Naive thymus-derived CD8-positive, alpha-beta T cell (primary cell): ENCODE measurements at places on chromosomes 3 and 15. TPM values are rescaled to one million over a fixed set of nuclear protein-coding genes. Genes with fewer than 3 reads are reported as not detected.

- peak; percentile 40 for DNase-seq
- H3K4me3 ChIP-seq: peak within 1 kb of the TSS; percentile 84
- peak within 1 kb of the TSS; percentile 92 for H3K27ac ChIP-seq
- peaks cover 9% of the 10 kb centered on the region for H3K4me1 ChIP-seq
- no peaks in the 10 kb centered on the region for H3K36me3 ChIP-seq
Observed at GRCh38 chr3:12796171-12797123, at the start of gene CAND2. Gene CAND2, plus strand, starts transcription at chr3:12796680. Its CDS starts 41 bp downstream, at chr3:12796721.

PLCH1 gene
- total RNA-seq: not detected

PLSCR4 gene
- total RNA-seq: not detected

CPN2 gene
- total RNA-seq: not detected

IREB2 gene
- 77.4 TPM for total RNA-seq

GRCh38 chr3:183826448-183827250 is 1.3 kb upstream of the MAP6D1 start:
- H3K4me3 ChIP-seq: peak overlapping the region; percentile 74
- no peaks in the 10 kb centered on the region for H3K27me3 ChIP-seq
- H3K36me3 ChIP-seq: no peaks in the 10 kb centered on the region
- DNase-seq: no peak
- peak overlapping the region; percentile 81 for H3K27ac ChIP-seq

GPR62 gene
- total RNA-seq: not detected

CAND2 gene
- total RNA-seq: 4.1 TPM

DNA sequence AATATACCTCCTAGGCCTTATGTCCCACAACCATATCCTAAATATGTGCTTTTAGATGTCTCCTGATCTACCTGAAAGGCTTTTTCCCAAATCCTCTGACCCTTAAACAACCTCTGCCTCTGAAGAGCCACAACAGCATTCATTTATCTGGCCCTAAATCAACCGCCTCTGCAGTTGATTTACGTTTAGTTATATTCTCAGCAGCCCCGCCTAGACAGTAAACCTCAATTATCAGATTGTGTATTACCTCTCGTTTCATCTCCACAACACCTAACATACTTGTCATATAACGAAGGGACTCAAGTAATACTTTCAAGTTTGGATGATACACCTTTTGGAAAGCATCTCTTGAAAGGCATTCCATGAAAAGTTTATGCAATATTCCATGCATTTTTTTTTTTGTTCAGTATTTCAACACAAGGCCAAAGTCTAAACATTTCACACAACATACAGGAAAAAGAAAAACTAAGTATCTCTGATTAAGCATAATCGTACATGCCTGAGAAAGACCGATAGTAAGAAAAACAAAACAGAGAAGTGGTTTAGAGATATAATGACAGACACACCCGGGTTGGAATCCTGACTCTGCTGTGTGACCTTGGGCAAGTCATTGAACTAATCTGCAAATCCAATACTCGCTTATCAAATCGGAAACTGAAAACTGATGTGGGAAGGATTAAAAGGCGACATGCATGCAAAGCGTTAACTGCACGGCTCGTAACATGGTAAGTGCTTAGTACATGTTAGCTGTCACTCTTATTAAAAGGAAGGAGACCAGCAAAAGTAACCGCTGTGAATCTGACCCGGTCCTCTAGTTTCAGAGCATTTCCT is 778 bp downstream of the CRBN start:
- H3K27me3 ChIP-seq: no peaks in the 10 kb centered on the region
- H3K4me1 ChIP-seq: peaks cover 51% of the 10 kb centered on the region
- peaks cover 9% of the 10 kb centered on the region for H3K36me3 ChIP-seq
- H3K4me3 ChIP-seq: peak overlapping the region; percentile 91
- DNase-seq: no peak

GOLGA8H gene
- total RNA-seq: not detected

DNA sequence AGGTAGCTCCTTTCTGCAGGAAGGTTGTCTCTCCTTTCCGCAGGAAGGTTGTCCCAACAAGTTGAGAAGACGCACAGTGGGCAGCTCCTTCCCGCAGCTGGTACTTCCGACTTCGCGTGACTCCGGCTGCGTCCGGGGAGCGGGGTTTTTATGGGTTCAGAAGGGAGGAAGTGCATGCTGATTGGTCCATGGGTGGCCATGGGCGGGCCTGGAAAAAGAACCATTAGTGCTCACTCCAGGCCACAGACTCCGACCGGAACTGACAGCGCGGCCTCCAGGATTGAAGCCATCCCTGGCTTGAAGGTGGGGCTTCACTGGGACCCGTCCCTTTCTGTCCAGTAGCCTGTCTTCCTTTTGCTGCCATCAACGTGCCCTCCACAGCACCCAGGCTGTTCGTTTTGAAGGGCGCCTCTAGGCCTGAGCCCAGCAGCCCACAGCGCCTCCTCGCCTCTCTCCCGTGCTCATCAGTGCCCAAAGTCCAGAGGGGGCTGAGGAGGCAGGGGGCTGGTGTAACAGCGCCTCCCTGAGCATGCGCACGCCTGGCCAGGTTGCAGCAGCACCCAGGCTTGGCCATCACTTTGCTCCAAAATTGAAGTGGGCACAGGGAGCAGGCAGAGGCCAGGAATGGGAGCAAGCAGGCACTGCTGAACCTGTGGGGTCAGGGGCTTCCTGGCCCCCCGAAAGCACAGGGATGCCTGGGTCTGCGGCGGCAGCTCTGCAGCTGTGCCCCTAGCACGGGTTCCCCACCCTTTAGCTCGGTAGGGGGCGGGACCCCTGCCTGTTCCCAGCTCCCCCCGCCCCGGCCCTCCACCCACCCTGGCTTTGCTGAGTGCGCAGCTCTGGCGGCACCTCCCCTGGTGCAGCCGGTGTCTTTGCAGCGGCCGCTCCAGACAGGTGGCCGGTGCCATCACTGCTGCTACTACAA is 330.6 kb upstream of the MCTP2 start:
- no peak overlapping the region for H3K4me3 ChIP-seq
- H3K36me3 ChIP-seq: no peaks in the 10 kb centered on the region
- H3K4me1 ChIP-seq: no peaks in the 10 kb centered on the region
- no peak for DNase-seq
- H3K27ac ChIP-seq: no peak overlapping the region
- no peaks in the 10 kb centered on the region for H3K27me3 ChIP-seq

P2RY12 gene
- not detected for total RNA-seq

OTOL1 gene
- not detected for total RNA-seq

CYP8B1 gene
- total RNA-seq: not detected

DNA sequence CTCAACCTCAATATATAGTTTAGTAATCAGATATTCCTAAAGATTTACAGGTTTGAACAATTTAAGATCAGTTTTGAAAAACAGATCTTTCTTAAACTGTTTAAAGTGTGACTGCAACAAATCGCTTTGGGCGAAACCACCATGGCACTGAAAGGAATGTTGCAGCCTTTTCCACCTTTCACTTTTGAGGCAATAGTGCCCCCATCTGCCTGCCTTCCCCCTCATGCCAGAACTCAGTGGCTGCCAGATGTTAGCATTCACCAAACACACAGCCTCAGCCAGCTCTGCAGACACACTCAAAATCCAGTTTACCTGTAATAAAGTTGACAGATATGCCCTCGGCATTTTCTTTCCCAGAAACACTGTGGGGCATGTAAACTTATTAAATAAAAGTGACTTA is 3.3 kb downstream of the LYSMD4 start:
- H3K4me3 ChIP-seq: no peak overlapping the region
- no peaks in the 10 kb centered on the region for H3K27me3 ChIP-seq
- DNase-seq: peak; percentile 9
- H3K4me1 ChIP-seq: peaks cover 23% of the 10 kb centered on the region
- H3K36me3 ChIP-seq: no peaks in the 10 kb centered on the region

DNA sequence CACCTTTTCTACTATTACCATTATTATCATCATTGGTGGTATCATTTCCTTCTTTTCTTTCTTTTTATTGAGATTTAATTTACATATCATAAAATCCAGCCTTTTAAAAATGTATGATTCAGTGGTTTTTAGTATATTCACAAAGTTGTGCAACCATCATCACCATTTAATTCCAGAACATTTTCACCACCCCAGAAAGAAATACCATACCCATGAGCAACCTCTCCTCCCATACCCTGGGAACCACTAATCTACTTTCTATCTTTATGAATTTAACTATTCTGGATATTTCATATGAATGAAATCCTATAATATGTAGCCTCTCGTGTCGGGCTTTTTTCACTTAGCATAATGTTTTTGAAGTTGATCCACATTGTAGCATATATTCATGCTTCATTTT is 29.1 kb downstream of the AAGAB start:
- DNase-seq: no peak
- no peak overlapping the region for H3K4me3 ChIP-seq
- no peak overlapping the region for H3K27ac ChIP-seq
- peaks cover 49% of the 10 kb centered on the region for H3K36me3 ChIP-seq
- peaks cover 9% of the 10 kb centered on the region for H3K4me1 ChIP-seq

GRCh38 chr3:68467465-68467864 is 464.9 kb downstream of the TAFA4 start:
- no peaks in the 10 kb centered on the region for H3K4me1 ChIP-seq
- H3K27ac ChIP-seq: no peak overlapping the region
- H3K27me3 ChIP-seq: peaks cover 1% of the 10 kb centered on the region
- no peak for DNase-seq
- no peaks in the 10 kb centered on the region for H3K36me3 ChIP-seq
- H3K4me3 ChIP-seq: no peak overlapping the region

GRCh38 chr3:120498556-120499346 is 48.0 kb upstream of the FSTL1 start:
- no peak overlapping the region for H3K4me3 ChIP-seq
- DNase-seq: no peak
- H3K27me3 ChIP-seq: peaks cover 1% of the 10 kb centered on the region
- H3K27ac ChIP-seq: no peak overlapping the region
- no peaks in the 10 kb centered on the region for H3K4me1 ChIP-seq

DNA sequence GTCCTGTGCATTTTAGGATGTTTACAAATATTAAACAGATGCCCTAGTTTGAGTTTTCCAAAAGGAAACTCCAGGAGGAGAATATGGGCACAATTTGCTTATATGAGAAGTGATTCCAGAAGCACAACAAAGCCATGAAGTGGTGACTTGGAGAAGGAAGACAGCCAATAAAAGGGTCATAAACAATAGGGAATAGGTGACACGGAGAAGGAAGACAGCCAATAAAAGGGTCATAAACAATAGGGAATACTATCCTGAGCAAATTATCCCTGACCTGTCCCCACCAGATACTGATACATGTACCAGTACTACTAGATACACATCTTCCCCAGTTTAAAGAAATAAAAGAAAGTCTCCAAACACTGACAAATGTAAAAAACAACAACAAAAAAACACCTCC is 663.6 kb downstream of the GBE1 start:
- H3K4me3 ChIP-seq: no peak overlapping the region
- H3K4me1 ChIP-seq: no peaks in the 10 kb centered on the region
- H3K27ac ChIP-seq: no peak overlapping the region
- H3K27me3 ChIP-seq: no peaks in the 10 kb centered on the region
- no peaks in the 10 kb centered on the region for H3K36me3 ChIP-seq
- DNase-seq: no peak

GRCh38 chr3:103494011-103494410 is 1059.2 kb downstream of the ZPLD1 start:
- no peaks in the 10 kb centered on the region for H3K27me3 ChIP-seq
- no peak for DNase-seq
- no peak overlapping the region for H3K27ac ChIP-seq
- no peaks in the 10 kb centered on the region for H3K4me1 ChIP-seq
